Fibroblast of the aortic adventitia (primary cell): ENCODE measurements at places on chromosomes 1 and 21.

- peak; percentile 36 for DNase-seq
Measured at GRCh38 chr1:225689882-225690459, 37.0 kb upstream of the ENAH start.

- peak; percentile 72 for DNase-seq
Measured at GRCh38 chr1:176605176-176605575, 142.2 kb downstream of the PAPPA2 start.

DNA sequence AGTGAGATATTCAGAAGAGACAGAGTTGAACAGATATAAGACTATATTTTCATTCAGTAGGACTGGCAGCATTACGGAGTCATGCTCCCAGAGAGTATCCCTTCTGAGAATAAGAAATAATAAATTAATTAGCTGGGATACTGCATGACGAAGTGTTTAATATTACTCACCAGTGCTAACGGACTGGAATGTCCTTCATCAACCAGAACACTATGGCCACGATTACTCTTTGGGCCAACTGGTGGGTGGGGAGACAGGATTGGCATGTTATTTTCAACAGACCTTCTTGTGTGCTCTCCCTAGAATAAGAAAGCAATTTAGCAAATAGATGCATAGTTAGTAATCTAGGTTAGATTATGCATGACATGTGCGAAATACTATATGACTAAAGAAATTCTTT is 32.4 kb downstream of the ERICH3 start:
- no peak for DNase-seq

DNA sequence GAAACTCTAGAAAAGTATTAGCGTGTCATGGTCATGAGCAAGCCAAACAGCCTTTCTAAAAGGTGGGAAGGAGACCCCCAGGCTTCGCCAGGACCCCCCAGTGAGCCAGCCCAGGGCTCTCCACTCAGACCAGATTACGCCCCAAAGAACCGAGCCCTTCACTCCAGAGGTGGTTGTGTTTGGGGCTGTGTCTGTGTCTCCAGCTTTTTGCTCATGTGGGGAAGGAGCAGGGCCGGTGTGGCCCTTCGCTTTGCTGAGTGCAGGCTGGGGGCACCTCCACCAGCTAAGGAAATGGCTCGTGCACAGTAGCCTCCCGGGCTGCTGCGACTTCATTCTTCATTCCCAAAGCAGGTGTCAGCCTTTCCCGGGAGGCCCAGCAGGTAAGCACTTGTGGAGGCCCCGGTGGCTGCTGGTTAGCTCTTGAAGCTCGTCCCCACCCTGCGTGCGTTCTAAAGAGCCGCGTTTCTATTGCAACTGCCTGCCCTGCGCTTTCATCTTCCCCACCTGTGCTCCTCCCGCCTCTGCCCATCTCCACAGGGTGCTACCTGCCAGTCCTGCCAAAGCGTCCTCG is 531 bp downstream of the TSPEAR start:
- no peak for DNase-seq

DNA sequence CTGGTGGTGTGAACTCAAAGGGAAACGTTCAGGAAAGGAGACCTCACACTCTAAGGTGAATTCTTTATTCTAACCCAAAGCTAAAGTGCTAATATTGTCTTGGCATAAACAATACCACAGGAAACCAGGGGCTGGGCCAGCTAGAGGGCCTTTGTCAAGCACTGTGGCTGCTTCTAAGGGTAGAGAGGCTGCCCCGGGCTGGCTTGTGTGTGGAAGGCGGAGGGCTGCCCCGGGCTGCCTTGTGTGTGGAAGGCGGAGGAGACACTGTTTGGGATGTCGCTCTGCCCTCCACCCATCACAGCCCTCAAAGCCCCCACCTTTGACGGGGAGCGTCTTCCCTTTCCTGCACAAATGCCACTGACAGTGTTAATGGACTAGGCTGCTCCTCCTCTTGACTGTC is 216.8 kb downstream of the TOMM20 start:
- DNase-seq, result no peak

DNA sequence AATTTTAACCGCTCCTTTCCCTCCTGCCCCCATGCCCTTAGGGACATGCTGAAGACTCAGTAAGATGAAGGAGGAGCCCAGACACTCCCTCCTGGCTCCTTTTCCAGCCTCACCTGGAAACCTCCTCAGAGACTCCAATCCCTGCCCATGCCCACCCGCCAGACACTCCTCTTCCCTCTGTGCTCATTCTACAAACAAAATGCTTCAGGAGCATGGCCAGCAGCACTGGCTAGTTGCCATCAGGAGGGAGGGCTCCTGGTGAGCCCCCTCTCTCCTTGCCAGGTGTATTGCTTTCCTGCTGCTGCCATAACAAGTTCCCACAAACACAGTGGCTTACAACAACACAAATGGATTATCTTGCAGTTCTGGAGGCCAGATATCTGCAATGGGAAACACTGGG is 126.1 kb downstream of the PSMG1 start:
- DNase-seq, result no peak

- DNase-seq, result no peak
Measured at GRCh38 chr1:49048188-49048587, 271.5 kb upstream of the BEND5 start.

DNA sequence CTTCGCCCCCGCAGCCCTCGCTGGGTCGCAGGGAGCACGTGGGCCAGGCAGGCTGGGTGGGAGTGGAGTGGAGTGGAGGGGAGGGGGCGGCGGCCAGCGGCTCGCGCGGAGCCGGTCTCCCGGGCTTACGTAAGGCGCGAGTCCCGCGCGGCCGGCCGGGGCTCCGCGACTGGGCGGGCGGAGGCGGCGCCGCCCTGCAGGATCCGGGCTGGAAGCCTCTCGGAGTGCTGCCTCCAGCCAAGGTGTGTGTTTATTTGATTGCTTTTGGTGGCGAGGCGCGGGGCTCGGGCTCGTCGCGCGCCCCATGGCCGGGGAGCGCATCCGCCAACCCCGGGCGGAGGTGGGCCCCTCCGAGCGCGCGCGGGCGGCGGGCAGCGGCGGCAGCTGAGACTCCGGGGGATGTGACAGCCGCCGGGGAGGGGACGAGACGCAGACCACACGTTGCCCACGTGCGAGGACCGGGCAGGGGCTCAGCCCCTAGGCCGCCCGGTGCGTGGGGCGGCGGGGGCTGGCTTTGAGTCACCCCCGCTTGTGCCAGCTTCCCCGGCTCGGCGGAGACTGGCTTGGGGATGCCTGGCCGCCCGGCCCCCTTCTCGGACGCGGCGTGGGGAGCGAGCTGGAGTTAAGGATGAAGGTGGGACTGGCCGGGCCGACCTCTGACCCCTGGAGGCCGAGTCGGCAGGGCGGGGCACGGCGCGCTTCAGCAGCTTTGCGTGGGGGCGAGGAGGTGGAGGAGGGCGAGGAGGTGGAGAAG is 402 bp upstream of the AK4 start:
- no peak for DNase-seq

DNA sequence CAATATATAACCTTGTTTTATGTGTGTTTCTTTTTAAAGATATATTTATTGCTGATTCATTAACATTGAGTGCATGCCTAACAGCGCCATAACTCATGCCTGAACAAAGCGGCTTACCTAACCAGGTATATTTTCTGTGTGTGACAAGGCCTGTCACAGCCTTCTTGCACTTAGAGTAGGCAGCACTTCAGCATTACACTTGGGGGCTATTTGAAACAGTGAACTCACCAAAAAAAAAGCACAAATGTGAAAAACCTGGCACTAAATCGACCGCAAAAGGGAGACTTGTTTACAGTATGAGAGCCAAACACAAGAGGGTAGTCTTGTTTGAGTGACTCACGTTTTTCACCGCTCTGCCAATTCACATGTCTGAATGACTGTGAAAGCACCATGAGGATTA is 111.7 kb downstream of the DISP1 start:
- no peak for DNase-seq

DNA sequence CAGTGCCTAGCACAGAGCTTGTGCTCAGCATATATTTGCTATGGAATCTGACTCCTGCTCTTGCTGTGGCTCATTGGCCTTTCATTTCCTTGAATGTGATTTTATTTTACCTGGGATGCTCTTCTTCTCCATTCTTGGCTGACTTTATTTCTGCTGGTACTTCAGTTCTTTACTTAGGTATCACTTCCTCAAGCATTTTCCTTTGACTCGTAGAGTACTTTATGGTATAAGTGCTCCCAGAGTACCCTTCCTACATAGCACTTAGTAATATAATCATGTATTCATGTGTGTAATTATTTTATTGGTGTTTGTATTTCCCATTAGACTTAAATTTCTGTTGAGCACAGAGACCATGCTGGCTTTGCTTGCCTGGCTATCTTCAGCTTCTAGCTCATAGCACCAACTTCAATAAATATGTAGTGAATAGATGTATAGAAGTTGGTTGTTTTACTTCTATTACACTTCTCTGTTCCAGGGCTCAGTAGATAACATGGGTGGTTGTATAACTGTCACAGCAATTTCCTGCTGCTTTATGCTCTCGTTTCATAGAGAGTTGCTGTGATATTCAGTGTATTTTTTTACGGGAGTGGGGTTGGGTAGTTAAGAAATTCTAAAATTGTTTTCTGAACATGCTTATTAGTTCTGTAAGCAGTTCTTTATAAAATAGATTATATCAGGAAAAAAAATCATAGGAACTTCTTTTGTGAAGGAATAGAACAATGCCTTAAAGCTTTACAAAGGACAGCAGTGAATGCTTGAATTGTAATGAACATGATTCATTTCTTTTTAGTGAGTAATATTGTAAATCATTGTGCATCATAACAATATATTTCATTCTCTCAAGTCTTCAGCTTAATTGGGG is 112.2 kb downstream of the NEK7 start:
- no peak for DNase-seq

DNA sequence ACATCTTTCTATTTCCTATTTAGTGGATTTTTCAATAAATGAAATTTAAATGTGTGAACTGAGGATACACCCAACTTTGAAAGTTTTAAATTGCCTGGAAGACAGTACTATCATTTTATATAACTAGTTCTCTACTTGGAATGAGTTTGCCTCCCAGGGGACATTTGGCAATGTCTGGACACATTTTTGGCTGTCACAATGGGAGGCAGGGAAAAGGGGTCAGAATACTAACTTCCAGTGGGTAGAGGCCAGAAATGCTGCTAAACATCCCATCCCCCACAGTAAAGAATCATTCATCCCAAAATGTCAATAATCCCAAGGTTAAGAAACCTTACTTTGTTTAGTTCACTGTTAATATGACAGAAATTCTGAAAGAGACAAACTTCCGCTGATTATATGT is 13.2 kb upstream of the NRAS start:
- DNase-seq, result no peak

GRCh38 chr1:183273300-183273699 is 87.2 kb downstream of the LAMC2 start:
- DNase-seq, result peak; percentile 78

DNA sequence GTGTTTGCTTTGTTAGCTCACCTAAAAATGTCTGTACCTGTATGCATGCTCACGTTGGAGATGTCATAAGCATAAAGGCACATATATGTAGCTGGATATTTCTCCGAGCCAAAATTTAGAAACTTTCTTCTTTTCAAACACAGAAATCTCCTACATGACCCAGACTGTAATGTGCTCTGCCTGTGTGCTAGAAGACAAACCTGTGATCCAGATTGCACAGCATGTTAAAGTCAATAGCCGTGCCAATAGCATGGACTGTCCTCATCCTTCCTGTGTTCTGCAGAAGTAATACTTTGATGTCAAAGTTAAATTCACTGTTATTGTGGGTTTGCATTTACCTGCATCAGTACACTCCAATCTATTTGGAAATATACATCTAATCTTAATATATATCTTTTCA is 346.2 kb upstream of the ZRANB2 start:
- DNase-seq, result no peak

DNA sequence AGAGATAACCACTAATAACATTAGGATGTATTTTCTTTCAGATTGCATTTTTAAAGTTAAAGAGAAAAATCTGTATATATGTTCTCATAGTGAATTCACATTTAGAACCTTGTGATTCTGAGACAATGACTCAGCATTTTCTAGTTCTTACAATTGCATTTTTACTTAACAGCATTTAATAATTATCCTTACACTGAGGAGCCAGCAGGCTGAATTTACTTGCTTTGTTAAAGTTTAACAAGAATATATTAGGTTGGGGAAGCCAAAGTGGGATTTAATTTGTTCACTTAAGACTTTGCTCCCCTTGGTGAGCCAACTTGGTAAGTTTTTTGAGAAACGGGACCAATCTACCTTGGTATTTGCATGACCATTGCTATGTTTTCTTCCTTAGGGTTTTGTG is 4.5 kb downstream of the PATJ start:
- peak; percentile 66 for DNase-seq

DNA sequence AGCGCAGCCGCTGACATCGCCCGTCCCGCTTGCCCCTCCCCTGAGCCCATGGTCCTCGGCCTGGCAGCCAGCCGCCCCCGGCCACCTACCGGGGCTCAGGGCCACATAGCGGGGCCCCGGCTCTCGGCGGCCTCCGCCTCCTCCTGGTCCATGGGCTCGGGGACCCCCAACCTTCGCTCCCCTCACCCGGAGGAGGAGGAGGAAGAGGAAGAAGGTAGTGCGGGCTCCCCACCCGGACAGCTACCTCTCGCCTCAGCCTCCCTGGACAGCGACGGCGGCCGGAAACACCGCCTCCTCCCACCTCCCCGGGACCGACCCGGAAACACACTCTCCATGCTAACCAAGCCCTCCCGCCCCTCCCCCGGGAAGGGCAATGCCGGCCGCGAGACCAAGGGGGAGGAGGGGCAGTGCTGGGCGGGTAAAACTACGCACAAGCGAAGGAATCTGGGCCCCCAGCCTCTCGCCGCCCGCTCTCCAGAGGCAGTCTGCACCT is at the start of gene KIAA0319L:
TSS of gene KIAA0319L (minus strand) at position 286 of the 493 bp plus-strand sequence. CDS start 2,912 bp downstream, outside the sequence.
- DNase-seq, result no peak

DNA sequence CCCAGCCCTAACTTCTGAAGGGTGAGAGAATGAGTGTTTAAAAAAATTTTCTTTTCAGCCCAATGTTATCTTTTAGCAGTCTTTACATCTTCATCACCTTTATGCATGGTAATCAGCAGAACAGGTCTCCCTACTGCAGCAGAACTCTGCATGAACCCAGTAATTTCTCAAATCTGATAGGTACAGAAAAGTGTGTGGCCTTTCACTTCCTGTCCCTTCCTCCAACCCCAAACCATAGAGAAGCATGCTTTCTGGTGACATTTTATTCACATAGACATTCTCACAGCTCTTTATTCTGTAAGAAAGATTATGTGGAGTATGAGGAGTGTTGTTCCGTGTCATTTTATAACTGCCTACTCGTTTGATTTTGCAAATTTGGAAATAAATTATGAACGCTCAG is 68.6 kb downstream of the RPAP2 start:
- DNase-seq, result no peak

- DNase-seq, result no peak
Measured at GRCh38 chr1:74856174-74856573, 123.2 kb downstream of the TYW3 start.
